RPMI8226 (cell line): ENCODE measurements at places on chromosomes 6 and 20.

DNA sequence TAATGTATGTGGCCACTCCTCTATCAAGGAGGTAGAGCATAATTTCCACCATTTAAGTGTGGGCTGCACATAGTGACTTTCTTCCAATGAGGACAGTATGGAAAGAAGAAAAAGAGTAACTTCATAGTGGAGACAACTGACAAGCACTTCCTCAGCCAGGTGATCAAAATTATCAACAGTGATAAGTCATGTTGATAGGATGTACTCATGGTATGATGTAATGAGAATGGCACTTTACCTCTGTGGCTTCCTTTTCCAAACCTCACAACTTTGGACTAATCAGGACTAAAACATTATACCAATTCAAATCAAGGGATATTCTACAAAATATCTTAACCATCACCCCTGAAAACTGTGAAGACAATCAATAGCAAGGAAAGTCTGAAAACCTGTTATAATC is 302.3 kb upstream of the CITED2 start:
- DNase-seq, result no peak

GRCh38 chr20:45091366-45091765 is 9.6 kb downstream of the KCNS1 start:
- no peak for DNase-seq

- DNase-seq, result no peak
Observed at GRCh38 chr6:4612636-4613171, 163.5 kb upstream of the CDYL start.

DNA sequence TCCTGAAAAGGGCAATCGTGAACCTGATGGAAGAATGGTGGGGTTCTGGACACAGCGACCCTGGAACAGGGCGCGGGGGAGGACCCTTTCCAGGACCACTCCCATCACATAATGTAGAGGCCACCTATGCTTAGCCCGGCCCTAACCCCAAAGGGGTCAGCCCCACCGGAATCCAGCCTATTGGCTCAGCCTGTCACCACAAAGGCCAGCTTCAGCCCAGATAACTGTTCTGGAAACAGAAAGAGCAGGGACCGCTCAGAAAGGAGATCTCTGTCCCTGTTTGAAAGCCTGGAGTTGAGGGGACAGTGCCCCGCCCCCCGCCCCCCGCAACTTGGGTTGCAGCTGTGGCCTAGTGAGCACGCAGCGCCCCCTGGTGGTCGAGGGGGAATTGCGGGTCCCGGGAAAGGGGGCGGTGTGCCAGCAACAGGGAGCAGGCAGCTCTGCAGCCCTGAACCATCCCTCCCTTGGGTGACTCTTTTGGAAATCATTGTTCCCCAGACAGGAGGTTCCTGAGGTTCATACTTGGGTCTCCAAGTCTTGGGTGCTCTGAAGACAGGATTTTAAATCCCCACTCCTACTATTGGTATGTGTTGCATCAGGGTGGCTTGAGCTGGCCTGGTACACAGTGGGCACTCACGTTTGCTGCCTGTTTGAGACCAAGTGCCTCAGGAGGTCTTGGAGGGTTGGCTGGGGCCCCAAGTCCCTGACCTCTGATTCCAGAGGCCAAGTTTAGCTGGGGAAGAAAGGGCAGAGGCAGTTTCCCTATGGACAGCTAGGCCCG is 1.5 kb downstream of the SIGLEC1 start:
- DNase-seq, result peak; percentile 76

GRCh38 chr20:61445741-61446140 is 193.7 kb downstream of the CDH4 start:
- DNase-seq, result peak; percentile 47

- DNase-seq, result no peak
Observed at GRCh38 chr20:45269754-45270270, 15.4 kb upstream of the SLPI start.

DNA sequence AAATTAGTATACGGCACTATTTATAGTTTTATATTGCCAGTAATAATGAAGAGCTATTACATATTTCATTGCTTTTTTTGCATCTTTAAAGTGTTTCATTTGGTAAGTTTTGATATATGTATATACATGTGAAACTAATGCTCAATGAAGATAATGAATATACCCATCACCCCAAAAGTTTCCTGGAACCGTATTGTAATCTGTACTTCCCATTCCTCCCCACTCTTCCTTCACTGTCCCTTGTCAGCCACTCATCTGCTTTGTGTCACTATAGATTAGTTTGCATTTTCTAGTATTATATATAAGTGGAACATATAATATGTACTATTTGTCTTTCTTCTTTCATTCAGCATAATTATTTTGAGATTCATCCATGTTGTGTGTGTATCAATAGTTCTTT is 10.3 kb upstream of the TBC1D32 start:
- no peak for DNase-seq

- DNase-seq, result peak; percentile 69
Observed at GRCh38 chr20:60057866-60058807, 99.9 kb downstream of the CDH26 start.

- no peak for DNase-seq
Observed at GRCh38 chr6:11277275-11278206, 45.1 kb upstream of the NEDD9 start.

DNA sequence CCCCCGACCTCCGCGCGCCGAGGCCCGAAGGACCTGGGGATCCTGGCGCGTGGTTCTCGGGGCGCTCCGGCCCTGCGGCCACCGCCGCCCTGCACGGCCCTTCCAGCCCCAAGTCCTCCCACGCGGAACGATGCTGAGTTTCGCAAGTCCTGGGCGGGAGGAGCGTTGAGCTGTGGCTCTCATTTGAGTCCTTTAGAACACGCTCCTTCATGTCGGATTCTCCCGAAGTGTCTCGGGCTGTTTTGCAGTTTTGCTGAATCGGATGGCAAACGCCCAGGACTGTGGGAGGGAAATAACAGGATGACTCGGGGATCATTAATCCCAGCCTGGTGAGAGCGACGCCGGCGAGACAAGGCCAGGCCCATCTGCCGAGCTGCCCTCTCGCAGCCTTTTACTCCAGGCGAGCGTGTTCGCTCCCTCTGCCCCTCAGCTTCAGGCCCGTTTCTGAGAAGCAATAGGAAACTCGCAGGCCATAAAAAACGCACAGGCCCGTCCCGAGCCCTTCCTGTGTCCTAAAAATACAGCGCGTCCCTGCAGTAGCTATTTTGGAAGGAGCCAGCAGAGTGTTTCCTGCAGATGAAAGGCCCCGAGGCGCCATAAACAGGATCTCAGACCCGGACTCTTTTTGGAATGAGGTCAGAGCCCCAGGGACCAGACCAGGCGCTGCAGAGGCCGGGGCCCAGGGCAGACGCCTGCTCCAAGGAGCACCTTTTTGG is 153.5 kb downstream of the DLL1 start:
- no peak for DNase-seq

GRCh38 chr6:43758617-43759050 is 11.4 kb upstream of the VEGFA start:
- peak; percentile 46 for DNase-seq

GRCh38 chr20:51095633-51096521 is 73.0 kb upstream of the KCNG1 start:
- no peak for DNase-seq

DNA sequence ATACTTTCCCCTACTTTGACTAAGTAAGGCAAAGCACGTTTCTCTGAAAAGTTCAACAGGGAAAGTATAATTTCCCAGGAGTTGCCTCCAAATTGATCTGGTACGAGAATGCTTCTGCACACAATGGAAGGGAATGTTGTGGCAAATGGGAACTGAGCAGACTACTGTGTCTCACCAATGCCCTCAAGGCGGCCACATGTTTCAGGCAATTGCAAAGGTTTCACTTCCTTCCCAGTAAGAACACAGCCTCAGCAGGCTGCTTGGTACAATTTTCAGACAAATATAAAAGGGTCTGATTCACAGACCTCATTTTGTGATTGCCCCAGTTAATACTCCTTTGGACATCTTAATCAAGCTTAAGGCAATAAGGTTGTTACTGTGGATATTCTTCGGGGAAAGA is 71.2 kb downstream of the KIAA0319 start:
- DNase-seq, result peak; percentile 74

- no peak for DNase-seq
Observed at GRCh38 chr6:169169375-169169774, 84.3 kb downstream of the THBS2 start.

- DNase-seq, result no peak
Observed at GRCh38 chr6:108622641-108623298, 62.1 kb downstream of the FOXO3 start.
